ENCODE measurements at places on chromosomes 11 and 22.

- DNase-seq = peak; percentile 96
Observed at GRCh38 chr11:65419772-65420481, 2.7 kb upstream of the NEAT1 start.

- peak; percentile 64 for DNase-seq
Observed at GRCh38 chr11:111793863-111794262, 27.7 kb upstream of the PPP2R1B start.

DNA sequence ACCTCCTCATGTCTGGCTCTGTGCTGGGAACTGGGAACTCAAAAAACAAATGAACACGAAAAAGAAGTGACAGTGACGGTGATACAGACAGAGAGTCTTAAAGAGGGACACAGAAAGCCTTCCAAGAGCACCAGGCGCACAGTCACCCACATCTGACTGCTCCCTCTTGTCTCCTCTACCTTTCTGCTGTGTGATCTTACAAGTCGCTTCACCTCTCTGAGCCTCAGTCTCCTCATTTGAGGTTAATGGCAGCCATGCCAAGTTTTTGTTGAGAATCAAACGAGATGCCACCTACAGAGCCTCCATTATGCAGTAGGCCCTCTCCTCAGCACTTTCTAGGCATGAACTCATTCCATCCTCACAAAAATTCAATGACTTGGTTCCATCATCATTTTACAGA, 3.7 kb downstream of the LRRC32 start:
- DNase-seq = no peak

GRCh38 chr11:126948563-126948962, 52.0 kb downstream of the KIRREL3 start:
- no peak for DNase-seq

- no peak for DNase-seq
Observed at GRCh38 chr22:39728236-39728860, 157.8 kb downstream of the CACNA1I start.

DNA sequence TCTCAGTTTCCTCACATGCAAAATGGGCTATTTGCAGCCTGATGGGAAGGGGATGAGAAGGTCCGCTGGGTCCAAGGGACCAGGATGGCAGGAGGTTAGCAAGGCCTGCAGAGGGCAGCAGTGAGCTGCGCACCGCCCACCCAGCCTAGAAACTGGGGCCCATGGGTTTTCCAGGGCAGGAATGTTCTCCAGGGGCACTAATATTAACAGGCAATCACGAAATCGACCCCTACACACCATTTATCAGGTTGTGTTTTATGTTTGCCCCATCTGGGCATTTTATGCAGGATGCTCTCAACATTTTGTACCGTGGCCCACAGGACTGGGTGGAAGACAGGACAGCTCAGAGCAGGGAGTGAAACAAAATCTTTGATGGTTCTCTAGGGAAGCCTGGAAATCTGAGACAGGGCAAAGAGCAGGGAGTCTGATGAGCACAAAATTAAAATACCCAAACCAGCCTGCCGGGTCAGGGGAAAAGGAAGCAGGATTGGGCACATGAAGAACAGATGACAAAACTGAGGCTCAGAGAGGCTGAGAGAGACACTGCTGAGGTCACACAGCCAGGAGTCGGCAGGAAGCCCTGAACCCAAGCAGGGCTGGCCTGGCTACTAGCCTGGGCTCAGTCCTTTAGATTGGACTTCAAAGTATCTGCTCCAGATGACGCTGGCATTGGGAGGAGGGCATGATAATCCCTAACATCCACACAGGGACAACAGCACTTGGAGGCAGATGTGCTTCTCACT, 1.6 kb upstream of the BCR start:
- DNase-seq = peak; percentile 46
